Stimulated activated CD4-positive, alpha-beta T cell treated with anti-CD3 and anti-CD28 coated beads, Interleukin-1b, Interleukin-23, amount 100 ng/mL, for 24 hours (primary cell): ENCODE measurements at places on chromosomes 1 and 21.
A peak's percentile ranks its signal among the peaks of the same experiment; 100 is the strongest.

DNA sequence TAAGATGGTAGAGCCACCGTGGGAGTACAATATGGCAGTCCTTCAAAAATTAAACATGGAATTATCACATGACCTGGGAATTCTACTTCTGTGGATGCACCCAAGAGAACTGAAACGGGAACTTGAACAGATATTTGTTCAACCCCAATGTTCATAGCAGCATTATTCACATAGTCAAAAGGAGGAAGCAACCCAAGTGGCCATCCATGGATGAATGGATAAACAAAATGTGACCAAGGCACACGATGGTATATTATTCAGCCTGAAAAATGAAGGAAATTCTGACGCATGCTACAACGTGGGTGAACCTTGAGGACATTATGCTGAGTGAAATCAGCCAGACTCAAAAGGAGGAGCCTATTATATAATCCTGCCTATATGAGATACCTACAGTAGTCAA is 22.8 kb upstream of the LAPTM5 start:
- no peak for DNase-seq

DNA sequence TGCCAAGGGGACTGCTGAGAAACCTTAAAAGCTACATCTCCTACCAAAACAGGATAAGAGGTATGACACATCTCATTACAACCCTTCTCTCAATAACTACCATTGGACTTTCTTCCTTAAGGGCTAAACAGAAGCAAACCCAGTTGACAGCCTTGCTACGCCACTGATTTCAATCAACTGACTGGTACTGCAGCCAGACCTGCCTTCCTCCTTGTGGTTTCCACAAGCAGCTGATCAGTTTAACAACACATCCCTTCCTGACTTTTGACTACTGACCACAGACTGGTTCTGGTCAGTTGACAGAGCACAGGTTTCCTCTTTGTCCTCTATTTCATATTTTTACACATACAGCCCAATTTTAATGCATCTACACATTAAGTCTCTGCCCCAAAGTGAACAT is 108.8 kb downstream of the ADAMTS1 start:
- DNase-seq: no peak

DNA sequence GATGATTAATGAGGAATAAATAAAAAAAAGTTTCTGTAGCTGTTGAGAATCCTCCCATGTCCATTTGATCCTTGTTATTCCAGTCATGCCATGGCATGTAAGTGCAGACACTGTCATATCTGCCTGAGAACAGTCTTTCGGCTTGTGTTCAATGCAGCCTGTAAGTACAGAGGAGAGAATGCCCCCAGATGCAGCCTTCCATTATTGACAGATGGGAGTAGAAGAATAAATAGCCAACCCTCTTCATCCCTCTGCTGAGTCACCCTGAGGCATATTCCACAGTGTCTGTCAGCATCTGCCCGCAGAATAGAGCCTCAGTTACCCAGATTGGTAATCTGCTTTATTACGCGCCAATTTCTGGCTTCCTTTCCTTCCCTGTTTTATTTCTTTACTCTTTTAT is 139.4 kb downstream of the LRRC7 start:
- no peak for DNase-seq

DNA sequence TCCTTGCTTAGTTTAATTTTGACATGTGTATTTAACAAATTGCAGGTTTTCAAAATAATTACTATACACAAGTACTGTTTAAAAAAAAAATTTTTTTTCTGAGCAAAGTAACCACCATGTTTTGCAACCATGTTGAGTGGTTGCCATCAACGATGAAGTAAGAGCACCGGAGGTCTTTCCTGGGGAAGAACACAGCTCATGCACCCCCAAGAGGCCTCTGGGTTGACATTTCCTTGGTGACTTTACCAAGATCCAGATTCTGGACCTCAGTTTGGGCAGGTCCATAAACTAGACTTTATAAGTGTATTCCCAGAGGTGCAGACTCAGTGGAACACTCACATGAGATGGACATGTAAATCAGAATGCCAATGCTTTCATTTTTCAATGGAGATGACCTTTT is 36.8 kb upstream of the RALGPS2 start:
- DNase-seq: no peak

DNA sequence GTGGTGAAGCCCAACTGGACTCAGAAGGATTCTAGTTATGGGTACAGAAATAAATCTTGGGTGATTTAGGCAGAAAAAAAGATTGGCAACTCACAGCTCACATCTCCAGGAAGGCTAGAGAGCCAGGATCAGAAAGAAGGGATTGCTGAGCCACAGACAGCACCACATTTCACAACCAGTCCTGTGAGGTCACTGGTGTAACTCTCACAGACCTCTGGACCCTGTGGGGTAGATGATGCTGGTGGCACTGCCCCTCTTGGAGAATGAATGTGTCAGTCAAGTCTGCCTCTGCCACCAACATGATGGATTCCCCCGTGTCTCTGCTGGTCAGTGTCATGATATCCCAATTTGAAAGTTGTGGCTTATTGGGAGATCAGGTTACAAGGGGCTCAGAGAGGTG is 70.9 kb upstream of the HMCN1 start:
- DNase-seq: no peak

- no peak for DNase-seq
Measured at GRCh38 chr1:119816407-119816806, 5.1 kb upstream of the REG4 start.

GRCh38 chr1:164648636-164649035 is 89.7 kb downstream of the PBX1 start:
- no peak for DNase-seq

DNA sequence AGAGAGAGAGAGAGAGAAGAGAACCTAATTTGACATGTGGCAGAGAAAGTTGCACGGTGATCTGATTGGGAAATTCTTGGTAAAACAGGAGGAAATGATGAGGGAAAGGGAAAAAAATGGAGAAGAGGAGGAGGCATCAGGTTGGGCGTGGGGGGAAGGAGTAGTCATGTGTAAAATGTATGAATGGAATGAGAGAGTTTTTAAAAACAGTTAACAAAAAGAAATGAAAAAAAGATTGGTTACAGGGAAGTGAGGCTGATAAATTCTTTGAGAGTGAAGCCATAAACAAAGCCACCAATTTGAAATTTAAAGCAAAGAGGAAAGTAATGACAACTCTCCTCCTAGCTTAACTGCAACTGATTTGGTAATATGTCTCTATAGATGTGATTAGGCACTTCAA is 409.2 kb downstream of the USH2A start:
- no peak for DNase-seq

DNA sequence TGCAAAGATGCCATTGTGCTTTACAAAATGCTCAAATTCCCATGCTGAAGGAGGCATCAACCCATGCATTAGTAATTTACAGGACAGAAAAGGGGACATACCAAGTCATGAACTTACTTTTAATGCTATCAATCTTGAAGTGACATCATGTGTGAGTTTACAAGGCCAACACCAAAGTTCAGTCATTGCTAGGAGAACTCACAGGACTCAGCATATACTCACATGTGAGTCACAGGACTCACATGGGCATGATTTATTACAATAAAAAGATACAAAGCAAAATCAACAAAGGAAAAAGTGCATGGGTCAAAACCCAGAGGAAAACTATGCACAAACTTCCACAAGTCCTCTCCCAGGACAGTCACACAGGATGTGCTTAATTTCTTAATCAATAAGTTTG is 1656.0 kb downstream of the MRPL39 start:
- no peak for DNase-seq

- no peak for DNase-seq
Measured at GRCh38 chr1:233490488-233490887, 123.4 kb upstream of the KCNK1 start.

GRCh38 chr1:56917356-56917755 is 48.5 kb downstream of the C8B start:
- DNase-seq: no peak

GRCh38 chr1:156461781-156462647 is 38.6 kb downstream of the MEF2D start:
- DNase-seq: no peak

- no peak for DNase-seq
Measured at GRCh38 chr21:34520764-34521508, 8.9 kb upstream of the KCNE1 start.

GRCh38 chr1:227082999-227083746 is 143.1 kb downstream of the COQ8A start:
- no peak for DNase-seq

DNA sequence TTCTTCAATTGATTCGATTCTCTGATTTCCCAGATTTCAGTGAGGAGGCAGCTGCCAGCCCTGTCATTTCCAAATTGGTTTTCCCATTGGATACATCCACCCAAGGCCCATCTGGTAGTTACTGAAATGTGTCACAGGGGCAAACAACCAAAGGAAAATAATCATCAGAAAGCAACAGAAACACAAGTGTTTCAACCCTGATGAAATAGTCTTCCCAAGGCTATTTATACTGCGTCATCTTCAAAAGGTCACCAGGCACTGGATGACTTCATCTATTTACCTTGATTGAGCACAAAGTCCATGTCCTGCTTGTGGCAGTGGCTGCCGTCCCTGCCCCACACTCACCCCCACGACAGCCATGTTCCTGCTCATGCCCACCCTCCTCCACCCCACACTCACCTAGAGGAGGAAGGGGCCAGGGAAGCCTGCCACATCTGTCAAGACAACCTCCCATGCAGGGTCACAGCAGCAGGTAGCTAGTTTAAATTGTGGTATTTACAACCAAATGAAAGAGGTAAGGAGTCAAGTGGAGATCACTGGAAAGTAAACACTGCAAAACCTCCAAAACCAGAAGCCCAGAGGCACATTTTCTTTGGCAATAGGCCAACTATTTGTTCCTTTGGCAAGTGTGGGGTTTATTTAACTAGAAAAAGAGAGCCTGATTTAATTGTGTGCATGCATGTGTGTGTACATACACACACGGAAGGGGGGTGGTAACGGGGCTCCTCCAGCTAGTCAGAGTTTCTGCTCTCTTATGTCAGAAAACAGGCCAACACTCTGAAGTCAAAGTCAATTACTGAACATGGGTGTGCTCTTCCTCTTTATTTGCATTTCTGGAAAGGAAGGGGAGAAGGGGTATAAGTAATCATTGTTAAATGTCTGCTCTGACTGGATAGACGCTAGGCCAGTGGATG is 49.5 kb upstream of the RAB4A start:
- DNase-seq: no peak

- no peak for DNase-seq
Measured at GRCh38 chr1:203208181-203208580, 21.3 kb downstream of the CHIT1 start.

DNA sequence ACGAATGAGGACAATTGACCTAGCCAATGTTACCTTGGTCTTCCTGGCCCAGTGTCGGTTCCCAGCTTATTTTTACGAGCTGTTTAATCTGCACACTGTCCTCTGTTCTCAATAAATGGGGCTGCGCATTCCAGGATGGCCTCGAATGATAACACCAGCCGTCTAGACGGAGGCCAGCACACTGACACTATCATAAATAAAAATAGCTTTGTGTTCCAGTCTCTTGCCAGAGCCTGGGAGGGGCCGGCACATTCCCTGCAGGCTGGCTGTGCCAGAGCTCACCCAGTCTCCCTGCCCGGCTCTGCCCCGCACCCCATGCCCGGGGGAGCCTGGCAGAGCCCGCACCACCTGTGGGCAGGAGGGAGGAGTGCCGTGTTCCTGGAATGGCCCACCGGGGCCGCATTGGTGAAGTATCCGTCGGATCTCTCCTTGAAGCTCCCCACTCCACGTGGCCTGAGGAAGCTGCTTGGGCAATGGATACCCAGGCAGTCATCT is 92.1 kb downstream of the SPSB1 start:
- no peak for DNase-seq

- DNase-seq: no peak
Measured at GRCh38 chr1:31645274-31645568, 545 bp upstream of the PEF1 start.

GRCh38 chr1:161784968-161785367 is 18.8 kb downstream of the ATF6 start:
- no peak for DNase-seq

DNA sequence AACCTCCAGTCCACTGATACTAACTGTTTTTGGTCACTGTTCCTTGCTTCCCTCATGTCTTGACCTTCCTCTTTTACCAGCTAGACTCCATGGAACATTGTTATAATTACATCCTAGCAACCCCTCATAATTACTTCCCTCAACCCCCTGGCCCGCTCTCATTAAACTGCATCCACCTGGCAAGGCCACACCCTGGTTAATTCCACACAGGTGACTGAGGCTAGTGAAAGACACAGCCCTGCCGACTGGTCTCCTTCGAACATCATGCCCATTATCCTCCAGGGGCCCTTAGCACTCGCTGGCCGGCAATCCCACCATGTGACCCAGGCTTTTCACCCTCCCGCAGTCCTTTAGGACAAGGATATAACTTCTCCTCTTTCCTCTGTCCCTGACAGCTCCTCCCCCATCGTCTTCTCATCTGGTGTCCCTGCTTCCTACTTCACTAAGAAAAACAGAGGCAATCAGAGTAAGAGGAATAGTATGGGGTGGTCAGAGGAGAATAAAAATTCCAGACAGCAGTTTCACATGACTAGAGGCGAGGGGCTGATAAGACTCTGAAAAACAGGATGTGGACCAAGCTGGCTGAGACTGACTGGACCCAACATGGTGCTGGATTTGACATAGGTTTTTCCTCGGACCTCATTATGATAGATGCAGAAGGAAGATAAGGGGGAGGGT is 8.8 kb upstream of the TENT5B start:
- no peak for DNase-seq

- DNase-seq: peak; percentile 28
Measured at GRCh38 chr1:59146651-59147358, 150.1 kb upstream of the FGGY start.

DNA sequence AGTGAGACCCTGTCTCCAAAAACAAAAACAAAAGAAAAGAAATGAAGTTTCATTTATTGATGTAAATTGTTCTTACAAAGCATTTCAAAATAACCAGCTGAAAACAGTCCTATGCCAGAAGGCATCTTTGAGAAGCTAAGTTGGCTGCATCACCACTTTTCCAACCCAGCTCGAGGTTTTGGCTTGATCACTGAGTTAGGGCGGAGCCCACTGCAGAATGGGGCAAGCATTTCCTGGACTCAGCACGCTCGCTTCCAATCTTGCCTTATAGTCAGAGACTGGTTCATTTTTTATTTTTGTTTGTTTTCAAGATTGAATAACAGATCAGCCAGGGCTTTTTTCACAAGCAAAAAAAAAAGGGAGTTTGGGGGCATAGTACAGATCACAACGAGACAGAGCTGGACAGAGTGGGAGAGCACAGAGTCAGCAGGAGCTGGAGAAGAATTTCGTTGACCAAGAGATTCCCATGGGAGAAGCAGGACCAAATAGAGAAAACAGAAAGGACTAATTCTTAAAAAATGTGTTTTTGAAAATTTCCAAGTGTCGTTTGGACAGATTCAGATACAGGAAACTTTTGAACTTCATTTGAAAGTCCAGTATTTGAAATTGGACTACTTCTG is 23.5 kb upstream of the COL6A1 start:
- DNase-seq: no peak
